ENCODE measurements at places on chromosomes 11 and 22.

DNA sequence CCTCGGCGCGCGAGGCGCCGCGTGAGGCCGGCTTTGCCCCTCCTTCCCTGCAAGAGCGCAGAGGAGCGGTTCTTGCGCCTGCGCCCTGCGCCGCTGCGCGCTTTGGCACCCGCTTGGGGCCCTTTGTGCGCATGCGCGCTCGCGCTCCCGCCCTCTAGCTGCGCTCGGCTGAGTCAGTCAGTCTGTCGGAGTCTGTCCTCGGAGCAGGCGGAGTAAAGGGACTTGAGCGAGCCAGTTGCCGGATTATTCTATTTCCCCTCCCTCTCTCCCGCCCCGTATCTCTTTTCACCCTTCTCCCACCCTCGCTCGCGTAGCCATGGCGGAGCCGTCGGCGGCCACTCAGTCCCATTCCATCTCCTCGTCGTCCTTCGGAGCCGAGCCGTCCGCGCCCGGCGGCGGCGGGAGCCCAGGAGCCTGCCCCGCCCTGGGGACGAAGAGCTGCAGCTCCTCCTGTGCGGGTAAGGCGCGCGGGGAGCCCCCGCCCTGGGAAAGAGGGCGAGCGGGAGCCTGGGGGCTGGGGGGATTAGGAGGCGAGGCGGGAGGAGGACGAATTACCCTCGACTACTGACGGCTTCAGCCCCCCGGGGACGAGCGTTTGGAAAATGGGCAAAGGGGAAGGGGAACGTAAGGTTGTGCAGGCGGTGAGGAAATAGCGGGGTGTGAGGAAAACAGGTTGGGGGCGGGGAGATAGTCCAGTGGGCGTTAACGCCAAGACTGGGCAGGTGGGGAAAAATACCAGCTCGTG, at the start of gene RTN3:
Gene RTN3 (plus strand): TSS at position 180 of the 745 bp plus-strand sequence. CDS start 137 bp downstream, at position 317.
- DNase-seq, result peak; percentile 82

GRCh38 chr11:72406540-72407527, 27.5 kb downstream of the CLPB start:
- DNase-seq, result no peak

- no peak for DNase-seq
Measured at GRCh38 chr11:18144243-18144642, 11.9 kb downstream of the MRGPRX3 start.

- DNase-seq, result no peak
Measured at GRCh38 chr11:44260081-44260480, 49.9 kb downstream of the ALX4 start.

- DNase-seq, result no peak
Measured at GRCh38 chr11:102279641-102280170, 37.6 kb upstream of the BIRC3 start.

GRCh38 chr11:84788220-84788619, 838.9 kb downstream of the DLG2 start:
- DNase-seq, result no peak

- DNase-seq, result no peak
Measured at GRCh38 chr11:26065944-26066343, 266.0 kb upstream of the ANO3 start.

DNA sequence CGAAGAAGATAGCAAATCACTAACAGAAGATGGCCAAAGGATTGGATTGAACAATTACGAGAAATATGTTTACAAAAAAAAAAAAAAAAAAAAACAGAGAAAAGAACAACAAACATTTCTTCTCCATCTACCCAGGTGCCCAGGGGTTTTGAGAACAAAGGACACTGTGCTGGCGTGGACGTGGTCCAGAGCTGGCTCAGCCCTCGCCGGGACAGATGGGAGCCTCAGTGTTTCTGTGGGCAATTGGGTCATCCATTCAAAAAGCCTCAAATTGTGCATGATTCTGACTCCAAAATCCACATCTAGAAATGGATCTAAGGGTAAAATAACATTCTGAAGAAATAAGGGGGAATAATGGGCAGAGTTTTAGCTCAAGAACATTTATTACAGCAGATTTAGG, 63.1 kb downstream of the DHCR7 start:
- no peak for DNase-seq

GRCh38 chr11:14643697-14644225, at the start of gene PDE3B:
Gene PDE3B, plus strand, starts transcription at chr11:14643804. Its CDS starts 272 bp downstream, at chr11:14644076.
- DNase-seq, result no peak

- DNase-seq, result no peak
Measured at GRCh38 chr22:32932176-32932575, 126.0 kb downstream of the SYN3 start.

DNA sequence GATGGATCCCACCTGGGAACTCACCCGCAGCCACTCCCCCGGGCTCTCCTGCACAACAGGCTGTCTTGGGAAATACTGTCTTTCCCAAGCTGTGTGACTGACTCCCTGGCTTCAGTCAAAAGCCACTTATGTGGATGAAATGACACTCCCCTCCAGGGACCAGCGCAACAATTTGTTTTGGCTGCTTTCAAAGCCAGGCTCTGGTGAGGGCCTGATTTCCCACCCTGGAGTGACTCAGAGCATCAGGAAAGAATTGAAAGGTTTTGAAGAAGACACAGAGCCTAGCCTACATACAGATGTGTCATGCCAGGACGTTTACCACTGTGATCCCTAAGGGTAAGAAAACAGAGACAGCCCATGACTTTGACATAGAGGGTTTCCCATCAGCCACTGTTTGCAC, 550.5 kb downstream of the MIAT start:
- DNase-seq, result no peak

DNA sequence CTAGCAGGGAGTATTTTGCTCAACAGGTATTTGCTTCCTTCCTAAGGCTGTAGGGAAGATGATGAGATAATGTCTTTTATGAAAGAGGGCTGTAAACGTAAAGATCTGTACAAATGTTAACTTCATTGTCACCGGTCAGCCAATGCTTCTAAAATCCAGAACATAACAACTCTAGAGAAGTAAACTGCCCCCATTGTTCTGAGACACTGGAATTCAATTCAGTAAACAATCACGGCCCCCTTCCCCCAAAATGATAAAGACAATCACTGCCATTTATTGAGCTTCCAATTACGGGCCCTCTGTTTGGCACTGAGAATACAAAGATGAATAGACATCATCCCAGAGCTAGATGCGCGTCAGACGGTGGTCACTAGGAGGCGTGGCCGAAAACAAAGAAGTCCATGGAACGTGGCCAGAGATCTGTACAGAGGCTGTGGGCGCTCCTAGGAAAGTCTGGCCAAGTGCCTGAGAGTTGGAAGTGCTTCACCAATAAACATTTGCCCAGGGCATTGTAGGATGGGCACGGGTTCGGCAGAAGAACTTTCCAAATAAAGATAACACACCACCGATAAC, 576 bp downstream of the TMEM258 start:
- DNase-seq, result peak; percentile 22

- DNase-seq, result no peak
Measured at GRCh38 chr11:115905341-115906000, 401.3 kb upstream of the CADM1 start.

- DNase-seq, result no peak
Measured at GRCh38 chr22:37218771-37219411, 6.6 kb upstream of the SSTR3 start.

DNA sequence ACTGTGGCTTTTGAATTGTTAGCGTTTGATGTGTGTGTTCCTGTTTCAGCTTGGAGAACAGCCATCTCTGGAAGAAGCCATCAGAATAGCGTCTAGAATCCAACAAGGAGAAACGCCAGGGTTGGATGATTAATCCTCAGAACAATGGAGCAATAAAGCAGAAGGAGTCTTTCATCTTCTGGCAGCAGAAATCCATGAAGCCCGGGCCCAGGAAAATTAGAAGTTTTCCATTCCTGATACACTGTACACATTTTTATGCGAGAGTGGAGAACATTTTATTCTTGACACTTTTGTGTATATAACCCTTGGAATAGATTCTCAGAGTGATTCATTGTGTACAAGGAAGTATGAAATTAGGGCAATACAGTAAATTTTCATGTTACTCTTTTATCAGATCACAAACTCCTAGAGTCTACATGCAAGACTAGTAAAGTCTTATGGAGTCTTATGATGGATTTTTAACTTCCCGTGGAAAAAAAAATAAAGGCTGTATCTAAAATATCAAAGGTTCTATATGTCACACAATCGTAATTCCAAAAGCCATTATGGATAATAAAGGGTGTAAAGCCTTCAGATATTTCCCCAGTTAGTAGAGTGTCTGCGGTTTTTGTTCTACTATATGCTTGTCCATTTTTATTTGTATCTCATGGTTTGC, 45.9 kb upstream of the WEE1 start:
- no peak for DNase-seq

DNA sequence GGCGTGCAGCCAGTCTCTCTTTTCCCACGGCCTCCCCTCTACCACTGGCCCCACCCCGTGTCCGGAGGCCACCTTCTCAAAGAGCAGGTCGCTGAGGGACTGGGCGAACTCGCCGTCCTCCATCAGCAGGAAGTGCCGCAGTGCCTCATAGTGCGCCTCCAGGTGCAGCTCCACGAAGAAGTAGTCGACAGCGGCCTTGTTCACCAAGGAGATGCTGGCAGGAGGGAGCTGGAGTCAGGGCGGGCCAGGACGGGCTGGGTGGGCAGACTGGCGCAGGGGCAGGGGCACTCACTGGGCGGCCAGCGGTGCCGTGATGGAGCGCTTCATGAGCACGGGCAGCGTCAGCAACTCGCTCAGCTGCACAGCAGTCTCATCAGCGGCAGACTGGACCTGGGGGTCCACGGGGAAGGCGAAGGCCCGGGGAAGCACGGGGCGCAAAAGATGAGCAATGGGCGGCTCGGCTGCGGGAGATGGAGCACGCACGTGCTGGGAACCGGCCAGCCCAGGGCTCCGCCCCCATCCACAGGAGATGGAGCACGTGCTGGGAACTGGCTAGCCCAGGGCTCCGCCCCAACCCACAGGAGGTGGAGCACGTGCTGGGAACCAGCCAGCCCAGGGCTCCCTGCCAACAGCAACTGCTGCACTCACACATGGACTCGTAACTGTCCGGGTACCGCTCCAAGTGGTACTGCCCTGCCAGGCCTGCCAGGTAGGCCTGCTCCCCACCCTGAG, 18.4 kb downstream of the SELENOO start:
- no peak for DNase-seq

DNA sequence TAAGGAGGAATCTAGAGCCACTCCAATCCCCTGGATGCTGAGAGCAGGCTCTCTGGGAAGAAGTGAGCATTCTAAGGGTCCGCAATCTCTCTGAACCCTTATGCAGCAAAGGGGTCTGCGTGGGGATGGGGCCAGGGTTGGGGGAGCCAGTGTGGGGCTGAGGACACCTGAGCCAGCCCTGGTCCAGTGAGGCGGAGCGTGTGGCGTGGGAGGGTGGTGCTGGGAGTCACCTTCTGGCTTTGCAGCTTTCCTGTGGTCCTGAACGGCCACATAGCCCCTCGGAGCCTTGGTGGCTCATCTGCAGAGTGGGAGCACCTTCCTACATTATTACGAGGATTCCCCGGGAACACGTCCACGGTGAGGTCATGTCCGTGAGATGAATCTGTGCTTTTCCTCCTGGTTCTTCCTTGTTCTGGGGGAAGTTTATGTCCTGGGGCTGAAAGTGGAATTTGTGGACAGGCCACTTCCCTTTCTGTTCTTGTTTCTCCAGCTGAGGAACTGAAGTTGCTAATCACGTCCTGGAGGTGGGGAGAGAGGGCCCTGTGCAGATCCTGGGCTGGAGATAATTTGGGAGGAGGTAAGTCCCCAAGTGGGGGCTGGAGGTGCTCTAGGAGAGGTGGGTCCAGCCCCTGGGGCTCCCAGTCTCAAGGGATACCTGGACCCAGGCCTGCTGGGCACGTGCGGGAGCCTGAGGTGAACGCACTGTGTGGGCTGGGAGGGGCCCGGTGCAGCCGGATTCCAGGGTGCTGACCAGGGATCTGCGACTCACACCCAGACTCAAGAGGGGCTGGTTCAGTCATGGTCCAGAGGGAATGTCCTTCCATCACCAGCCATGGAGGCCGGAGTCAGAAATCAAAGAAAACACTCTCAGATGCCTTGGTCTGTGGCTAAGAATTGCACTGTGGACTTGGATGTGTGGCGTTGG, 6.1 kb downstream of the MRGPRE start:
- no peak for DNase-seq

- DNase-seq, result no peak
Measured at GRCh38 chr11:133898031-133898769, 52.9 kb upstream of the SPATA19 start.

- DNase-seq, result no peak
Measured at GRCh38 chr11:44226945-44227344, 83.0 kb downstream of the ALX4 start.

GRCh38 chr22:31122196-31122531, 602 bp upstream of the INPP5J start:
- DNase-seq, result no peak

- DNase-seq, result no peak
Measured at GRCh38 chr11:73308961-73309919, 1.2 kb downstream of the ARHGEF17 start.

DNA sequence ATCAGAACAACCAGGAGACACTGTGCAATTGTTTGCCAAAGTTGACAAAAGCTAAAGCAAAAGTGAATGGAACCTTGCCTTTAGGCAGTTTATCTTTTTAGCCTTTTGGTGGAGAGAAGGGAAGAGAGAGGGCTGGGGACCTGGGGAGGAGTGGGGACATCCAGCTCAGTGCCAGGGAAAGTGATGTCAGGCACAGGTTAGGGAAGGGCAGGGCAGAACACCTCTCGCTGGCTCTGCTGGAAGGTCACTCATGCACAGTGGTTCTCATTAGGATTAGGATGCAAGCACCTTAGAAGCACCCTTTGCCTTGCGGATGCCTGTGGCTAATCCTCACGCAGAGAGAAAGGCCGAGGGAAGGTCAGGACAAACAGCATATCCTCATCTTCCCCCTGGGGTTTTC, 14.3 kb upstream of the LINC01488 start:
- no peak for DNase-seq

DNA sequence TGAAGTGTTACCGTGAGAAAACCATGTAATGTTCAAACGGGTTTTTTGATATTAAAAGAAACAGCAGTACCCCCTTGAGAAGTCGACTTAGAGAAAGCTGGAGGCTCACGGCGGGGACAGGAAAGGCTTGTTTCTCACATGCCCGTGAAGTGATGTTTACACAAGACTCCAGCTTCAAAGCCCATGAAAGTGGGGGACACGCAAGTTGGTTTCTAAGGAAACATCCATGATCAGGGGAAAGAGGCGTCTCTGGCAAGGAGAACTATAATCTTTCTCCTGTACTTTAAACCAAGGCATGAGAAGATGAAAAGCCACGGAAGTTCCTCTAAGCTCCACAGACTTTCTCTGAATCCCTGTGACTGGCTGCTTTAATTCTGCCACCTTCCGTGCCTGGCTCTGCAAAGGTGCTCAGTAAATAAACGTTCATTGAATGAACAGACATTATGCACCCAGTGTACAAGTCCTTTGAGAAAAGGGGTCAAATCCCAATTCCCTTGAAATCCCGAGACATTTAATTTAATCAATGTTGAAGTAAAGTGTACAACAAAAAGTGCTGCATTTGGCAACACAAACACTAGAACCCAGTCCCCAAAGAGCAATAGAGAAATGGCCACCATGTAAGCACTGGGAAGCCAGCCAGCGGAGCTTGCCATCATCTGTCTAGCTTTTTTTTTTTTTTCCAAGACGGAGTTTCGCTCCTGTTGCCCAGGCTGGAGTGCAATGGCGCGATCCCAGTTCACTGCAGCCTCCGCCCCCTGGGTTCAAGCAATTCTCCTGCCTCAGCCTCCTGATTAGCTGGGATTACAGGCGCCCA, 58.7 kb downstream of the AHNAK start:
- DNase-seq, result no peak

- DNase-seq, result no peak
Measured at GRCh38 chr11:61697078-61697502, 16.9 kb downstream of the DAGLA start.

Data from NCI-H1417 treated with DMSO at 0.1 percent for 48 hours (cell line).